A549 treated with CpdA at 1 μM for 4 hours (cell line): ENCODE measurements at places on chromosomes 7 and 10. TPM values are rescaled to one million over a fixed set of nuclear protein-coding genes. Genes with fewer than 3 reads are reported as not detected.

The PLAU gene
- total RNA-seq: 155 to 168 TPM (median 161 TPM) in 5 replicates

The HHEX gene
- total RNA-seq: 15.5 to 17.6 TPM (median 15.9 TPM) in 5 replicates

The WDR86 gene
- total RNA-seq: 0.09 to 0.26 TPM (median 0.15 TPM) in 5 replicates

The MEST gene
- 36.4 to 42.3 TPM (median 40.7 TPM) in 5 replicates for total RNA-seq

The DOCK1 gene
- total RNA-seq: 20.7 to 25.9 TPM (median 24.2 TPM) in 5 replicates

The NANOS1 gene
- 2.0 to 2.6 TPM (median 2.3 TPM) in 5 replicates for total RNA-seq

The SPDYE11 gene
- total RNA-seq: not detected in 5 replicates

The TMEM213 gene
- not detected in 5 replicates for total RNA-seq

The ARL3 gene
- 14.4 to 14.9 TPM (median 14.8 TPM) in 5 replicates for total RNA-seq

The PAX2 gene
- 0.15 to 0.32 TPM (median 0.23 TPM) in 5 replicates for total RNA-seq

The GRB10 gene
- 66.8 to 87.0 TPM (median 76.8 TPM) in 5 replicates for total RNA-seq

The XRCC2 gene
- total RNA-seq: 3.9 to 8.3 TPM (median 5.3 TPM) in 5 replicates

The AKR1D1 gene
- total RNA-seq: not detected in 5 replicates

The CDHR1 gene
- total RNA-seq: 0.06 to 0.13 TPM (median 0.10 TPM) in 4 of 5 replicates, not detected in the other

The CALHM1 gene
- total RNA-seq: not detected in 5 replicates

The HOXA1 gene
- 2.8 to 4.0 TPM (median 3.4 TPM) in 5 replicates for total RNA-seq

The ACTR3C gene
- 0.14 TPM in 1 of 5 replicates, not detected in the others for total RNA-seq

The CPN1 gene
- 0.17 to 0.51 TPM (median 0.24 TPM) in 5 replicates for total RNA-seq

The HTR5A gene
- not detected in 5 replicates for total RNA-seq

The MSMB gene
- not detected in 5 replicates for total RNA-seq

The STARD3NL gene
- total RNA-seq: 53.9 to 70.1 TPM (median 55.6 TPM) in 5 replicates

The GHRHR gene
- not detected in 5 replicates for total RNA-seq

The TLL2 gene
- total RNA-seq: 0.07 to 0.19 TPM (median 0.12 TPM) in 5 replicates

The TLX1 gene
- not detected in 5 replicates for total RNA-seq

The TRA2A gene
- total RNA-seq: 69.6 to 82.8 TPM (median 74.1 TPM) in 5 replicates

The TAF6 gene
- 60.0 to 70.6 TPM (median 68.0 TPM) in 5 replicates for total RNA-seq

The PCLO gene
- total RNA-seq: 0.70 to 2.1 TPM (median 1.1 TPM) in 5 replicates

The CYP3A4 gene
- total RNA-seq: not detected in 5 replicates

The NEUROG3 gene
- not detected in 5 replicates for total RNA-seq

The JCAD gene
- total RNA-seq: 7.0 to 8.1 TPM (median 7.7 TPM) in 5 replicates

The PRPF18 gene
- 19.3 to 29.4 TPM (median 21.0 TPM) in 5 replicates for total RNA-seq

The CHAT gene
- not detected in 5 replicates for total RNA-seq

The RHOBTB1 gene
- 4.3 to 7.2 TPM (median 5.8 TPM) in 5 replicates for total RNA-seq

The GLRX3 gene
- 215 to 262 TPM (median 225 TPM) in 5 replicates for total RNA-seq

The ARMC3 gene
- 0.31 to 1.0 TPM (median 0.53 TPM) in 5 replicates for total RNA-seq

The ESYT2 gene
- 52.3 to 68.9 TPM (median 62.5 TPM) in 5 replicates for total RNA-seq

The HOXA3 gene
- 5.3 to 13.3 TPM (median 10.6 TPM) in 5 replicates for total RNA-seq

The ADAMTS14 gene
- total RNA-seq: 0.07 to 0.13 TPM (median 0.10 TPM) in 5 replicates

The CACNA2D1 gene
- total RNA-seq: 6.1 to 14.1 TPM (median 8.1 TPM) in 5 replicates

The CCDC172 gene
- total RNA-seq: not detected in 5 replicates

The SORCS1 gene
- not detected in 5 replicates for total RNA-seq

The SH2B2 gene
- 2.1 to 3.7 TPM (median 3.5 TPM) in 5 replicates for total RNA-seq

The CHST3 gene
- total RNA-seq: 34.9 to 42.8 TPM (median 36.6 TPM) in 5 replicates

The TAS2R3 gene
- total RNA-seq: not detected in 5 replicates

The CRTAC1 gene
- total RNA-seq: 0.96 to 1.7 TPM (median 1.4 TPM) in 5 replicates

The SEMA4G gene
- 8.7 to 10.3 TPM (median 9.3 TPM) in 5 replicates for total RNA-seq

The KLLN gene
- 0.50 to 0.63 TPM (median 0.59 TPM) in 5 replicates for total RNA-seq
